ENCODE measurements at places on chromosomes 6 and 20. TPM values are rescaled to one million over a fixed set of nuclear protein-coding genes. Genes with fewer than 3 reads are reported as not detected.

The MEP1A gene
- not detected for polyA plus RNA-seq

The BHLHE23 gene
- not detected for polyA plus RNA-seq

The CBFA2T2 gene
- polyA plus RNA-seq: 17.7 TPM

The ANKRD66 gene
- 0.61 TPM for polyA plus RNA-seq

The TTK gene
- 5.7 TPM for polyA plus RNA-seq

The PRL gene
- 0.67 TPM for polyA plus RNA-seq

The PI3 gene
- polyA plus RNA-seq: not detected

The HFE gene
- 5.9 TPM for polyA plus RNA-seq

The SLC13A3 gene
- 3.1 TPM for polyA plus RNA-seq

The XKR7 gene
- polyA plus RNA-seq: 0.05 TPM

The OSER1 gene
- 29.5 TPM for polyA plus RNA-seq

The SYCP2 gene
- polyA plus RNA-seq: 3.9 TPM

The DNAH8 gene
- polyA plus RNA-seq: 0.49 TPM

The MEI4 gene
- polyA plus RNA-seq: not detected

The BNIP5 gene
- 0.28 TPM for polyA plus RNA-seq

The IL17F gene
- polyA plus RNA-seq: not detected

The SEL1L2 gene
- polyA plus RNA-seq: 0.26 TPM

The DNMT3B gene
- polyA plus RNA-seq: 5.0 TPM

The MDC1 gene
- 27.0 TPM for polyA plus RNA-seq

The TSPO2 gene
- 0.93 TPM for polyA plus RNA-seq

The LST1 gene
- polyA plus RNA-seq: 8.3 TPM

The MACROD2 gene
- 3.9 TPM for polyA plus RNA-seq

The TMEM200A gene
- polyA plus RNA-seq: 10.9 TPM

The LPA gene
- not detected for polyA plus RNA-seq

The SAMD5 gene
- polyA plus RNA-seq: 2.1 TPM

The BCAS4 gene
- polyA plus RNA-seq: 4.0 TPM

The SLCO4A1 gene
- 0.26 TPM for polyA plus RNA-seq

The C4B gene
- 67.2 TPM for polyA plus RNA-seq

The STMN3 gene
- 13.5 TPM for polyA plus RNA-seq

The TENT5A gene
- polyA plus RNA-seq: 5.8 TPM

The ZSCAN23 gene
- 6.7 TPM for polyA plus RNA-seq

The FGD2 gene
- polyA plus RNA-seq: 5.7 TPM

The PNPLA1 gene
- polyA plus RNA-seq: 0.27 TPM

The ULBP1 gene
- polyA plus RNA-seq: 0.30 TPM

The GJA10 gene
- polyA plus RNA-seq: not detected
